ENCODE measurements at places on chromosomes 16 and 17. TPM values are rescaled to one million over a fixed set of nuclear protein-coding genes. Genes with fewer than 3 reads are reported as not detected.

Gene PPM1E
- 52.5 TPM for total RNA-seq

Gene STH
- total RNA-seq: 4.1 TPM

DNA sequence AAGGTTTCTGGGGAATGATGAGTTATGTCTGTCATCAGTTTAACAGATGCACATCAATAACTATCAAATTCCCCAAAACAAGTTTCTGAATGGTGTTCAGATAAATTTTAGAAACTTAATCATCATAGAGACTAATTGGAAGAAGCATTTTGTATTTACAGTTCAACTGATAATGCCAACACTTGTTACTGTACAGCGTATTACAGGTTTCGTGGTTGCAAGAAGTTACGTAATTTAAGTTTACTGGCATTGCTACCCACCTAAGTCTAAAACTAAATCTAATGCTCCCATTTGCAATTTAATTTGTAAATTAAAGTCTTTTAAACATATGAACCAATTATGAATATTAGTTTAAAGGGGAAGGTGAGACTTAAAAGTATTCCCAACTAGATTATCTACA, 3.0 kb downstream of the SRSF1 start:
- no peak for DNase-seq

DNA sequence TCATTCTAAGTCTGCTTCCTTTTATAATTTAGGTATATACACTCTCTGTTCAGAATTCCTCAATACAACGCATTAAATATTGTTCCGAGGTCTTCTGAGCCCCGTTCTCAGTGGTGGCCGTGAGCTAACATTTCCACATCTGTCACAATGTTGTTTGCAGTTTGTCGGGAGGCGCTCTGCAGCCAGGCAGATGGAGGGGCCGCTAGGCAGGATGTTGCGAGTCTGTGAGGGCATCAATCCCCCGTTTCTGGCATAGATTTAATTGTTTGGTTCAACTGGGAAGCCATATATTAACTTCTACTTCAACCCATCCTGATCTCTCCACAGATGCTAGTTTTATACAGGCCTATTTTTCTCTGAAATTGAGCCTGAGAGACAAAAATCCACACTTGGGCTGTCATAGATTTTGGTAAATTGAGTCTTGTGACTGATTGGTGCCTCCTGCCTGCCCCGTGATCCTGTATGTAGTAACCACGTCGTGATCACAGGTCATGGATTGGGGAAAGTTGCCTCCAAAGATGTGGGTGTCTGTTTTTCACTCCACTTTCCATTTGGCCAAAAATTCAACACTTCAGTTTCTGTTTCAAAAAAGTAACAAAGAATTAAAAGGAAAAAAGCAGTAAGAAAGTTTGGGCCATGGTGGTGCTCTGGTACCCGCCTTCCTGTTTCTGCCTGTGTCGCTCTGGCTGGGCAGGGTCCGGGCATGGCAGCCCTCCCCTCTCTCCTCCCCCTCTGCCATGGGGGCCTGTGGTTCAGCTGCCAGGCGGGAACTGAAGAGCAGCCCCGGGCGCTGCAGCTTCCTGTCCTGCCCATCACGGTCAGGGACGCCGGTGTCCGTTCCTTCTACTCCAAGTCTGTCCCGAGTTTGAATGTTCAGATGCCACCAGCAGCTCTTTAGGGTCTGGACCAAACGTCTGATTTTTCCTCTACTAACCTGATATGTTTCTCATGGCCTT, 41.5 kb downstream of the RPTOR start:
- no peak for DNase-seq

DNA sequence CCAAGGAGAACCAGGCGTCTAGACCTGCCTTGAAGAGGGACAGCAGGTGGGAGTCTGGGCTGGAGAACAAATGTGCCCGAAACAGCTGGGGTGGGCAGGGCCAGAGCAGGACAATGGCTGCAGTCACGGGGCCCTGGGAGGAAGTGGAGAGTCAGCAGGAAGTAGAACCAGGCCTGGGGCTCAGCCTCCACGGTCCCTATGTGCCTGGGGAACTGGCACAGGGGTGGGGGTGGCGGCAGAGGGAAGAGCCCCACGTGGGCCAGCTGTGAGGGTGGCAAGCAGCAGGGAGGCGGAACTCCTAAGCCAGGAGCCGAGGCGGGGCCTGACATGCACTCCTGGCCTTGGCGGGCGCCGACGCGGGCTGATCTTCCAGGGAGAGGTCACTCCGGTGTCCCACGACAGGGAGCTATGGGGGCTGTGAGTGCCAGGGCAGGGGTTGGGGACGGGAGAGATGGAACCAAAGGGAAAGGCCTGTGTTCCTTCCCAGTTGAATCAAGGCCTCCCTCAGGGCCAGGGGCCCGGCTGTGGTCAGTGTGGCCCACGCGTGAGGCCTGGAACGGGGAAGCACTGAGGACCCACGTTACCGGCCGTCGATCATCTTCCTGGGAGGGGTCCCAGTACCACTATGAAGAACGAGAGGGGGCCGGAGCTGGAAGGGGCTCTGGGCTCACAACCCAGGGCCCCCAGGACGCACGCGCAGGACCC, 42.7 kb downstream of the TIMM22 start:
- no peak for DNase-seq

DNA sequence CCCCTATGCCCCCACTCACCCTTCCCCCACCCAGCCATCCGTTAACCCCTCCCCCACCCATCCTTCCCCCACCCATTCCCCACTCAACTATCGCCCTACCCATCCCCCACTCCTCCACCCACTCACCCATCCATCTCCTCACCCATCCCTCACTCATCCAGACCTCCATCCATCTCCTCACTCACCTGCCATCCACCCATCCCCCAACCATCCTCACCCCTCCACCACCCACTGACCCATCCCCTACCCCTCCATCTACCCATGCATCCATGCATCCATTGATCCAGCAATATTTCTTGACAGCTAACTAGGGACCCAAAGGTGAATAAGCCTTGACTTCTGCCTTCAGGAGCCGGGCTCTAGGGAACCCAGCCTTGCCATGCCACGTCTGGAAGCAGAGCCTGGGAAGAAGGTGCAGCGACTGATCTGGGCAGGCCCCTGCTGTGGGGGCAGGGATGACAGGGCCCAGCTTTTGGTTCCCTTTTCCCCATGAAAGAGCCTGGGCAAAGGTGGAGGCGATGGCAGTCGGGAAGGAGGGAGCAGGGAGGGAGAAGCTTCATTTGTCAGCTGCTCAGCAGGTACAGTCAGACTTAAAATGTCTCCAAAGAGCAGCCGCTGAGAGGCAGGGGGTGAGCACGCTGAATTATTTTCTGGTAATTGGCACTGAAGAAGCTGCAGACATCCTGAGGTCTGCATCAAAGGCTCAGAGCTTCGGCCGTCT, 23.1 kb upstream of the DOC2B start:
- DNase-seq: no peak

DNA sequence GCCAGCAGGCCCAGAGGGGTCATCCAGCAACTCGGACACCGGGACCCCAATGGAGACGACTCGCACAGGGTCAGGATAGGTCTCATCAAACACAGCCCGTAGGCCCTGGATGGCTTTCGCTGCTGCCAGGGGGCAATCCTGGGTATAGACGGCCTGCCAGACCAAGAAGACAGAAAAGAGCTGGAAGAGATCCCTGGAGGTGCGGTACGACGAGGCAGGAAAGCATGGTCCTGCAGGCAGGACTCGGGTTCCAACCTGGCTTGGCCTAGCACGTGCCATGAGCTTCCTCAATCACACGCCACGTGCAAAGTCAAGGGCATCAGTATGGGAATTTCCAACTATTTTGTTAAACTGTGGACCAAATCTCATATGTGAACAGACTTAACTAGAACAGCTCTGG, 6.3 kb upstream of the EXOSC6 start:
- DNase-seq: no peak

GRCh38 chr16:25317732-25318316, 60.2 kb upstream of the ZKSCAN2 start:
- no peak for DNase-seq
